OCI-LY7 (cell line): ENCODE measurements at places on chromosomes 6 and 20. TPM values are rescaled to one million over a fixed set of nuclear protein-coding genes. Genes with fewer than 3 reads are reported as not detected.
A peak's percentile ranks its signal among the peaks of the same experiment; 100 is the strongest.

- no peak for DNase-seq
These were observed 19.1 kb upstream of the LYRM2 start for GRCh38 chr6:89657445-89658158.

Gene C6orf15
- total RNA-seq = not detected in 2 replicates

Gene GCNT2
- total RNA-seq = 23.8 and 25.2 TPM in 2 replicates

Gene PRDM1
- 1.9 and 3.3 TPM in 2 replicates for total RNA-seq

DNA sequence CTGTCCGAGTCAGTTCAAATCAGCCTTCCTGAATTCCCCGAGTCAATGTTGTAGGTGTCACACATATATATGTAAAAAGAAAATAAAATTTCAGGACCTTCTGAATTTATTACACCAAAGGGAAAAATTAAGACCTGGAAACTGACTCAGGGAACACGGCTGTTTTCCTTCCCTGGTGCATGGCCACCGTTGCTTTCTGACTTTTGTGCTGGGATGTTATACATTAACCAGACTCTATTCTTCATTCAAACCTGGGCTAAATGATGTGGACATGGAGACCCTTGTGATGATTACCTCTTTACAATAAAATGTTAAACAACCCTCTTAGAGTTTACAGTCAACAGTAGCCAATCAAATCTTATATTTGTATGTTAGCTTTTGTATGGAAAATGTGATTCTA is 51.4 kb upstream of the PLEKHG1 start:
- DNase-seq = no peak

DNA sequence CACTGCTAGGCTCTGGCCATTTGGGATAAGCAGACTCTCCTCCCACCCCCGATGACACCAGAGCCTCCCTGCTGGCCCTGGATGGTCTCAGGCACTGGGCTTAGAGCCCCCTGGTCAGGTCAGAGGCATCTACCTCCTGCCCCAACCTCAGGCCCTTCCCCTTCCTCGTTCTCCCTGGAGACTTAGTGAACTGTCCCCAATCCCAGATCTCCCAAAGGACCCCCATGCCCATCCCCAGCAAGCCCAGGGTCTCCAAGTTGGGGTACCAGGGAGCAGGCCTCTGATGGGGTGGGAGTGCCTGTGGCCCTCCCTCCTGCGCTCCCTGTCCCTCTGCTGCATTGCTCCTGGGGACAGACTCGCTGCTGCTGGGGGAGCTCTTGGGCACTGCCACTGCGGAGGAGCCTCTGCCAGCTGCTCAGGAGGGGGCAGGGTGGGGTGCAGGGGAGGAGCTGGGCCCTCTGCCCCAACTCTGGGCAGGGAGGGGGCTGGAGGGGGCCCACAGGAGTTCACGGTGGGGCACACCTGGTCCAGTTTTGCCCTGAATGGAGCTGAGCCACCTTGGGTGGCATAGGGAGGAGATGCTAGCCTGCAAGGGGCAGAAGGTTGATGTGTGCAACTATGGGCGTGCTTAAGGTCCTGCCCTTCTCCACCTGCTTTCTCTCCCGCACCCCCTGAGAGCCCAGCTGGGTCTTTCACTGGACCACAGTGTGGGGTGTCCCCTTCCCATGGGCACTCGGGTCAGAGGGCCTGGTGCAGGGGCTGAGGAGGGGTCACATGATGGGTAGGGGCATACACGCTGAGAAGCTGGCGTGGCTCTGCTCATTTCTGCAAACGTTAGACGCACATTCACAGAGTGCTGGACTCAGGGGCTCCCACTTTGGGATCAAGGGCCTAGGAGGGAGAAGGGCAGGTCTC is 40.4 kb downstream of the SPDEF start:
- DNase-seq = no peak

- DNase-seq = no peak
These were observed 85.3 kb downstream of the TBC1D7 start for GRCh38 chr6:13243033-13243432.

Gene C20orf204
- 5.9 and 6.7 TPM in 2 replicates for total RNA-seq

- no peak for DNase-seq
These were observed 95.3 kb downstream of the EDN3 start for GRCh38 chr20:59395729-59396128.

DNA sequence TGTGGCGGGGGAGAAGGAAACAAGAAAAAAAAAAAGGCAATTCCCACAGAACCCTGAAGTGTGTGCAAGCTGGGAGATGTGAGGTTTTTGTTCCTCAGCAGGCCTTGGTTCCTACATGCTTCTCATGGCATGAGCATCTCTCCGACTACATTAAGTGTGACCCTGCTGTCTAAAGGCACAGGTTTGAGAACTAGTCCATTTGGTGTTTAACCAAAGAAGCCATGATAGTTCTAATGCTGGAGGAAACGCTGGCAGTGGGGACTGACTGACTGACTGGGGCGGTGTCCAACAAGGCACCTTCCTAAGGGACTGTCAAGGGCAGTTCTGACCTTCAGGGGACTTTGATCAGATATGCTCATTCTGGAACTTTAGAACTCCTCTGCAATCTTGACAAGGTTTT is 3.8 kb downstream of the TXNDC5 start:
- no peak for DNase-seq

Gene TXLNB
- total RNA-seq = 12.4 and 13.0 TPM in 2 replicates

DNA sequence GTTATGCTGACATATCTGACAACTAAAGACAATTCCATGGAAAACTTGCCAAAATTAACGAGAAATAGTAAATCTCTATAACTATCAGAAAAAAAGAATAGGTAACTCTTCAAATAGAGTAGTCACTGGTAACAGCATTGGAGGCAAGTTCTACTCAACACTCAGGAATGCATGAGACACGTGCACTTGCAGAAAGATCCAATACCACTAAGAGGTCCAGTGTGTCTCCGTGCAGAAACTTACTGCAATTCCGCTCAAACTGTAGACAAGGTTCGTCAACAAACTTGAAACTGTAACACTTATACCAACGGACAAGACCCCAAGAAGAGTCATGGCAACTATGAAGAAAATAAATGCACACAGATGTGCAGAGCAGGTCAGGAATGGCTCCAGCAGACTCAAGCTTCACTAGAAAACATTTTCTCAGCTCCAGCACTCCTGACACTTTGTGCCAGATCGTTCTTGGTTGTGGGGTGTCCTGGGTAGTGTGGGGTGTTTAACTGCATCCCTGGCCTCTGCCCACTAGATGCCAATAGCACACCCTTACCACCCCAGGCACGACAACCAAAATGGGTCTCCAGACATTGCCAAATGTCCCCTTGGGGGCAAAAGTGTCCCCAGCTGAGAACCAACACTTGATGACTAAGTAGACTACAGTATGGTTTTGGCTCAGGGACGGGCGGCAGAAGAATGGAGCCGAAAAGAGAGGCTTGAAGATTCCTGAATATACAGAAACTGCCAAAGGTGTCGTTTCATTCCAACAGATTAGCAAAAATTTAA is 134.8 kb downstream of the DTNBP1 start:
- DNase-seq = no peak

Gene IMPG1
- total RNA-seq = not detected in 2 replicates

DNA sequence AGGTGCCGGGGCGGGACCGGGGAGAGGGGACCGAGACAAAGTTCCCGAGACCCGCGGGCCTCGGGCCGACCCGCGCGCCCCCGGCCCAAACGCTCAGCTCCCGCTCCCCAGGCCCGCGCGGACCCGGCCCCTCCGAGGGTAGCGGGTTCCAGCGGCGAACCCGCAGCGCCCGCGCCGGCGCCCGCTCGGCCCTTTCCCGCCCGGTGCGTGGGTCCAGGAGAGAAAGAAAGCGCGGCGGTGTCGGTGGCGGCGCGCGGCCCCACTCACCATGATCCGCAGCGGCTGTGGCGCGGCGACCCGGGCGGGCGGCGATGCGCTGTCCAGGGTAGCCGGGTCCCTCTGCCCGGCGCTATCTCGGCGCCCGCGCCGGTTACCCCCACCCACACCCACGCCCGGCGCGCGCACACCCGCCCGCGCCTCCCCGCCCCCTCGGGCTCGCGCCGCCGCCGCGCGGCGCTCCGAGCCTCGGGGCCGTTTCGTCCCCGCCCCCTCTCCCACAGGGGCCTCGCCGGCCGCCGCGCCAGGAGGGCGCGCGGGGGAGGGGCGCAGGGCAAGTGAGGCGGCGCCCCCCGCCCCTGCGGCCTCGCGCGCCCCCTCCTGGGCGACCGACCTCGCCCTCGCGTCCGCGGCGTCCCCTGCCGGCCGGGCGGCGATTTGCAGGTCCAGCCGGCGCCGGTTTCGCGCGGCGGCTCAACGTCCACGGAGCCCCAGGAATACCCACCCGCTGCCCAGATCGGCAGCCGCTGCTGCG is at the start of gene ELOVL2:
ELOVL2 (minus strand) TSS at position 345 of the 751 bp plus-strand sequence; CDS start at position 270, 75 bp downstream.
- no peak for DNase-seq

Gene TUBB2A
- 23.3 and 24.8 TPM in 2 replicates for total RNA-seq

DNA sequence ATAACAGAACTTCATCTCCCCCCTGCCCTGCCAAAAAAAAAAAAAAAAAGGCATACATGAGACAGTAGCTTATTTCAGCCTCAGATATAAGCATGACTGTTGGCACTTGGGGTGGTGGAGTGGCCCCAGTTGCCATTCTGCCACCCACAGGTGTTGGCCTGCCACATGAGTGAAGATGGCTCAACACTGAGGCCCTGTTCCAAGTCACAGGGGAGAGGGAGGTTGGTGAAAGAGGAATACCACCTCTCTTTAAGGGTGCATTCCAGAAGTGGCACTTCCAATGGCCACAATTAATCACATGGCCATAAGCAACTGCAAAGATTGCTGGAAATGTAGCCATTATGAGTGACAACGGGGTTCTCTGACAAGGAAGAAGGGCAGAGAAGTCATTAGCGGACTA is 61.9 kb upstream of the JARID2 start:
- no peak for DNase-seq

DNA sequence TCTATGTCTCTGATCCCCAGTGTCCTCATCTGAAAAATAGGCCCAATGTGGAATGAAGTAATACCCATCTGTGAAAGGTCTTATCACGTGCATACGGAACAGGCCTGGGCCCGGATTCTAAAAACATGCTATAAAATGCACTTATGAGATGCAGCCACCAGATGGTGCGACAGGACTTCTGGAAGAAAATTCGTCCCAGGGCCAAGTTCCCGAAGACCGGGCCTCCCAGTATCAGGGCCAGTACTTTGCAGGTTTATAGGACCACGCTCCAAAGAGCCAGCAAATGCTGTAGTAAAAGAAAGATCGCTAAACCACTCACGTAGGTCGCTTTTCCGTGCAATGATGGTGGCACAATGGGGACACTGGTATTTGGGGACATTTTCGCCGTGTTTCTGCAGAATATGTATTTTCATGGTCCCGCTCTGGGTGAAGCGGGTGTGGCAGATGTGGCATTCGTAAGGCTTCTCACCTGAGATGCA is 10.6 kb downstream of the CTCFL start:
- no peak for DNase-seq

Gene FHL5
- not detected in 2 replicates for total RNA-seq

DNA sequence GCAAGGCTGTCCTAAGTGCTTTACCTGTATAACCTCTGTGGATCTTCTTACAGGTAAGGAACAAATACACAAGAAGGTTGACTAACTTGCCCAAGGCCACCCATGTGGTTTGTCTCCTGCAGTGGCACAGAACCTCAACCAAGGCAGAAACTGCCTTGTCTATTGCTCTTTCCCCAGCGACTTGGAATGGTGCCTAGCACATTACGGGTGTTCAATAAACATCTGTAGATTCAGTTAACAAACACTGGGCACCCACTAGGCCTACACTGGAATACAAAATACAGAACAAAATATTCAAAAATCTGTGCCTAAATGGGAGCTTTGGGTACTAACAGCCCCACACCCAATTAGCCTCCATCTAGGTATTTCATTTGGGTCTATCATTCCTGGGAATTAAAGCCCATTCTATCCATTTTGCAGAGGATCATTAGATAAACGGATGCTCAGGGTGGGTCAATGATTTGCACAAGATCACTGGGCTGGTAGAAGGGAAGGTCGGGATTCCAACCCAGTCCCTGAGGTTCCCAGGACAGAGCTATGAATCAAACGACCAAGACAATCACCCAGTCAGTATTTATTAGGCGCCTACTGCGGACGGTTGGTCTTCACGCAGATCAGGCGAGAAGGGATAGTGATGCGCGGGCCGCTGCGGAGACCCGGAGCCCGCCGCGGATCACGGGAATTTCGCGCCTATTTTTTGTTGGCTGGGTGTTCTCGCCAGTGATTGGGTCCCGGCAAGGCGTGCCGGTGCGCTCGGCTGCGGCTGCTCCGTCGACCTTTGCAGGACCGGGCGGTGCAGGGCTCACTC is at the start of gene STK35:
STK35 (plus strand) TSS at position 771 of the 808 bp plus-strand sequence. CDS start 55 bp downstream, outside the sequence.
- peak; percentile 79 for DNase-seq

Gene ULBP1
- 1.9 and 2.3 TPM in 2 replicates for total RNA-seq

- no peak for DNase-seq
These were observed 1846.5 kb upstream of the DEFB115 start for GRCh38 chr20:29410806-29411457.

Gene ENTPD6
- 2.3 and 4.2 TPM in 2 replicates for total RNA-seq

Gene CALHM6
- total RNA-seq = 0.79 and 1.8 TPM in 2 replicates

- DNase-seq = no peak
These were observed 13.7 kb upstream of the SRSF12 start for GRCh38 chr6:89131599-89131998.

DNA sequence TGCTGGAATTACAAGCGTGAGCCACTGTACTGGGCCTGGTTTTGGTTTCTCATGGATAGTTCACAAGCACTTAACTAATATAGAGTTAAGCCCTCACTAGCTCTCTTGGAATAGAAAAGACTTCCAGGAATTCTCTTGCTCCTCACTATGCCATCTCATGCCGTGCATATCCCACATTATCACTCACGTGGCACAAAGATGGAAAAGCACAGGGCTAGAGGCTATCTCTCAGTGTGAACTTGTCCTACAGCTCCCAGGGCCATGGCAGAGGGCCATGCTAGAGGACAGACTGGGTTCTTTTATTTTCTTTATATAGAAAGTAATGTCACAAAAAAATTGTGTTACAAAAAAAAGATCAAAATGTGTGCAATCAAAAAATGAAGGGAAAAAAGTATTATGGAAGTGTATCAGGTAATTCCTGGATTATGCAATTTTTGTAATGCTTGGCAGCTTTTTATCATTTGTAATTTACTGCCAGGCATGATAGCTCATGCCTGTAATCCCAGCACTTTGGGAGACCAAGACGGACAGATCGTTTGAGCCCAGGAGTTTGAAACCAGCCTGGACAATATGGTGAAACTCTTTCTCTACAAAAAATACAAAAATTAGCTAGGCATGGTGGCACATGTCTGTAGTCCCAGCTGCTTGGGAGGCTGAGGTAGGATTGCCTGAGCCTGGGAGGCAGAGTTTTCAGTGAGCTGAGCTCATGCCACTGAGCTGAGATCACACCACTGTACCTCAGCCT is 6.4 kb upstream of the SLC2A12 start:
- DNase-seq = no peak

DNA sequence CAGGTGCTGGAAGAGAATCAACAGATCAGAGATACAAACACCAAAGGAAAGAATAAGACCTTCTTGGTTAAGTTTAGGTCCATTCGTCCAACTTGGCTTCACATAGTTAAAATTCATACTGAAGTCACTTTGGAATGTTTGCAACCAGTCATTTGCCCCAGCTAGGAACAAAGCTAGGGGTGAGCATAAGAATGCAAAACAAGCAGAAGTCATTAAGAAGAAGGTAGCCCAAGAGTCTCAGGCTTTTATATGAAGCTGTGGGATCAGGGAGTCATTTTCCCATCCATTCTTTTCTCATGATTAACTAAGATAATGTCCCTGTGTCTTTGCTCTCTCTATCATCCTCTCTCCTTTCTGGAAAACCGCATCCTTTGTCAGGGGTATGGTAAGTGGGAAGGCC is 51.5 kb upstream of the TMEM170B start:
- DNase-seq = no peak

- no peak for DNase-seq
These were observed 1.3 kb downstream of the ATRN start for GRCh38 chr20:3472105-3472504.

Gene EEF1A2
- total RNA-seq = 0.92 TPM in 1 of 2 replicates, not detected in the other

Gene DDX43
- not detected in 2 replicates for total RNA-seq
